Fibroblast of skin of left quadriceps (primary cell): ENCODE measurements at places on chromosomes 3 and 15.

- no peak for DNase-seq
Measured at GRCh38 chr3:151873398-151873797, at the start of gene SUCNR1. TSS of gene SUCNR1 (plus strand) at chr3:151873643. CDS start at chr3:151879893, 6,250 bp downstream.

GRCh38 chr3:72601983-72602750 is 246.1 kb downstream of the SHQ1 start:
- no peak for DNase-seq

DNA sequence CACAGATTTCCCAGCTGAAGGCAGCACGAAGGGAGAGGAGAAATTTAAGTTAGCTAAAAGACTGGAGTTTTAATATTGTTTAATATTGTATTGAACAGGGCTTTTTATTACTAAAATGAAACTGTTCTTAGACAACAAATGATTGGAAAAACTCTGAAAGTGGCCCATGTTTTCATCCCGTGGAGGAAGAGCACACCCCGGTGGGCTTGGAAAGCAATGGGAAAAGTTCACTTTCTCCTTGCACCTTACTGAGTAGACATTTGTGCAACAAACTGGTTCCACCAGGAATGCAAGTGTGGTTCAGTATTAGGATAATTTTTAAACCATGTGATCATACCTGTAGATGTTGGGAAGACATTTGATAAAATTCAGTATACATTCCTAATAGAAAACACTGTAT is 8.2 kb upstream of the ESYT3 start:
- DNase-seq: no peak

- no peak for DNase-seq
Measured at GRCh38 chr15:31499236-31499952, 172.8 kb downstream of the KLF13 start.

DNA sequence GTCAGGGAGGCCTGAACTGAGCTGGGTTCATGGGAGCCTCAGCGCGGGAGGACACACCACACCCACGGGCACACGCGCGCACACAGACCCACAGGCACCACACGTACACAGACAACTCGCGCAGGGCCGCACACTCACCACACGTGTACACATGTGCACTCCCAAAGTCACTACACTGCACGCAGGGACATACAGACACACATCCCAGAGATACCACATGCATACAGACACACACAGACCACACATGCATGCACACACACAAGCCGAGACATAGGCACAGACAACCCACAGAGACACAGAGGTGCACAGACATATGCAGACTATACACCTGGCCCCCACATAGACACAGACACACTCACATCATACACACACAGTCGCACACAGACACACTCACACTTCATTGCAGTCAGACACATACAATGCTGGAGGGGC is 1.1 kb upstream of the MGLL start:
- no peak for DNase-seq

DNA sequence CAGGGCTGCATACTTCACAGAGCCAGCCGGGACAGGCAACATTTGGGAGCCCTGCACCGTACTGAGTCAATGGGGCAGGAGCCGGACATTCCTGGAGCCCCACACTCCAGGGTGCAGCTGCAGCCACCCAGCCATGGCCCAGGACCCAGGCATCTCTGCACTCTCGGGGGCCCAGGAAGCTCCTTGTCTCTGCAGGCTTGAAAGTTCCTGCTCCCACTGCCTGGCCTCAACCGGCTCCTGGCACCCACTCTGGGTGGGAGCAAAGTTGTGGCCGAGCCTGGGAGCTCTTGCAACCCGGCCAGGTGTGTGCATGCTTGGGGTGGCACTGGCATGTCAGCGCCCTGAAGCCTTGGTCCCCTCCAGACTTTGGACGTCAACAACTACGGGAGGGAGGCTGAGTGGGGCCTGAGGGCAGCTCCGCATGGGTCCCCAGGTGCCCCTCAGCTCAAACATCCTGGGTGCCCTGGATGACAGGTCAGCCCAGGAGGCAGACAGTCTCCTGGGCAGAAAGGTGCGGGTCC is 833.5 kb upstream of the CADM2 start:
- no peak for DNase-seq

- DNase-seq: no peak
Measured at GRCh38 chr3:46466273-46466672, 1.6 kb upstream of the LTF start.

DNA sequence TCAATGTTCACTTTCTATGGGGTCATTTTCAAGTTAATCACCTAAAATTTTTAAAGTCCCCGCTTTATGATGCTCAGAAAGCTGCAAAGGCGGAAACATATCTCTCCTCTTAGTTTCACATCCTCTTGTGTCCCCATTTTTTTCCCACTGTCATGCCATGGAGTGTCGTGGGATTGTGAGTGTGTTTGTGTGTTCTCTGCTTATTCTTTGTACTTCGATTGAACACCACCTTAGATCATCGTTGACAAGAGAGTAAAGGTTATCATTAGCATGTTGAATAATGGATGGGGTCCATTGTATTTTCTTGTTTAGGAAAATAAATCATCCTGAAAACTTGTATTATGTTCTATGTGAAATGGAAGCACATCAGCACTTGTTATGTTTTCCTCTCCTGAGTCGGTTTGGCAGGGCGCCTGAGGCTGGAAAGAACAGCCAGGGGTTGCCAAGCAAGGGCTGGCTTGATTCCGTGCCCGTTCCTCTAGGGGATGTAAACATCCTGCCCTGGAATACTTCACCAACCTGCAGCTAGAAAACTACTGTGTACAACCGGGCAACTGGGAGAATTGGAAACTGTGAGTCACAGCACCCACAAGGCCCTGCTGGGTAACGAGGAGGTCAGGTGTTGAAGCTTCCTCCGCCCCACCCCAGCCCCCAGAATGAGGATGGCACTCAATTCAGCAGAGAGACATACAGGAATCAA is 67.2 kb downstream of the EIF4E3 start:
- no peak for DNase-seq

GRCh38 chr3:161393310-161393709 is 22.0 kb upstream of the SPTSSB start:
- no peak for DNase-seq

- no peak for DNase-seq
Measured at GRCh38 chr3:129927072-129927471, 33.6 kb upstream of the TMCC1 start.

GRCh38 chr3:127143172-127143571 is 49.8 kb upstream of the PRR23E start:
- no peak for DNase-seq

- no peak for DNase-seq
Measured at GRCh38 chr15:51274956-51275355, 63.4 kb downstream of the CYP19A1 start.
